SJCRH30 (cell line): ENCODE measurements at places on chromosomes 3 and 15. TPM values are rescaled to one million over a fixed set of nuclear protein-coding genes. Genes with fewer than 3 reads are reported as not detected.
A peak's percentile ranks its signal among the peaks of the same experiment; 100 is the strongest.

GRCh38 chr15:48693484-48693883 lies 48.0 kb upstream of the FBN1 start:
- H3K36me3 ChIP-seq: no peaks in the 10 kb centered on the region
- H3K4me3 ChIP-seq: no peak overlapping the region
- H3K4me1 ChIP-seq: no peaks in the 10 kb centered on the region
- H3K27ac ChIP-seq: no peak overlapping the region
- no peaks in the 10 kb centered on the region for H3K27me3 ChIP-seq
- DNase-seq: no peak

DNA sequence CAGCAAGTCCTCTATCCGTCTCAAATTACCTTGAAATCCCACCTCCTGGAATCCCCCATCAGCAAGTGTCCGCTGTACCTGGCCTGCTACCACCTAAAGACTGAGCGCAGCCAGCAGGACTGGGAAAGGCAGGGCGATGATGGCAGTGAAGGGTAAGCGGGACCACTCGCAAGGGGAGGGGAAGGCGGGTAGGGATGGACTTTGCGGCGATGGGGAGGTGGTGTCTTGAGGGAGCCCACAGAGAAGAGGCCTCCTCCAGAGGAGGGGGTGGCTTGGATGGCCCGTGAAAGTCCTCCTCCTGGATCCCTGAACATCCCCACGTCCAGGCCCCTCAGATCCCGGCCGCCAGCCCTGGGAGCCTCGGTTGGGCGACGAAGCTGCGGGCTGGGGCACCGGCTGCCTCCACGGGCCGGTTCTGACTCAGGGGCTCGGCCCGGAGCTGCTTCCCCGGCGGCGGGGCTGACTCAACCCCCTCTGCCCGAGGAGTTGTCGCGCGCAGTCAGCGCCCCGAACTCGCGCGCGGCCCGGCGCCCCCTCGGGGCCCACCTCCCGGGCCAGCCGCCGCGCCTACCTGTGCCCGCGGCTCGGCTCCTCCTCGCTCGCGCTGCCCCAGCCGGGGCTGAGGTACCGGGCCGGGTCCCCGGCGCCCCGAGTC lies 512 bp downstream of the LARP6 start:
- H3K4me1 ChIP-seq: peaks cover 13% of the 10 kb centered on the region
- peaks cover 12% of the 10 kb centered on the region; the same call in 1 of the 2 replicates for H3K36me3 ChIP-seq
- peak overlapping the region; percentile 96 for H3K4me3 ChIP-seq
- DNase-seq: peak; percentile 75
- H3K27me3 ChIP-seq: no peaks in the 10 kb centered on the region

DNA sequence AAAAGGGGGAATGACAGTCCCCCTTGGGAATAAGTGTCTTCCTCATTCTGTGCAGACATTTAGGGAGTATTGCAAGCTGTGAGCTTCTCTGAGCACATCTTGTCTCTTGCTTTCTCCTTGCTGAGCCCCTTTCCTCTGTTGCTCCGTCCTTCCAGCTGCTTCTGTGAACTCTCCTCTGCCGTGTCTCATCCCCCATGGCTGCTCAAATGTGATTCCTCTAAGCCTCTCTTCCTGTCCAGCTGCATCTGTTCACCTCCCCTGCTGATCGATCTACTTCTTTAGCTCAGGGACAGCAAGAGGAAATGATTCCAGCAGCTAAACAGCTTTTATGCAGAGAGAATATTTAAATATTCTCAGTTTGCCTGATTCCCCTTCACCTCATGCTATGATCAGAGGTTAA lies 328.0 kb upstream of the DNAJC19 start:
- no peak overlapping the region for H3K4me3 ChIP-seq
- no peaks in the 10 kb centered on the region for H3K27me3 ChIP-seq
- H3K4me1 ChIP-seq: no peaks in the 10 kb centered on the region
- H3K27ac ChIP-seq: no peak overlapping the region
- no peaks in the 10 kb centered on the region for H3K36me3 ChIP-seq

DNA sequence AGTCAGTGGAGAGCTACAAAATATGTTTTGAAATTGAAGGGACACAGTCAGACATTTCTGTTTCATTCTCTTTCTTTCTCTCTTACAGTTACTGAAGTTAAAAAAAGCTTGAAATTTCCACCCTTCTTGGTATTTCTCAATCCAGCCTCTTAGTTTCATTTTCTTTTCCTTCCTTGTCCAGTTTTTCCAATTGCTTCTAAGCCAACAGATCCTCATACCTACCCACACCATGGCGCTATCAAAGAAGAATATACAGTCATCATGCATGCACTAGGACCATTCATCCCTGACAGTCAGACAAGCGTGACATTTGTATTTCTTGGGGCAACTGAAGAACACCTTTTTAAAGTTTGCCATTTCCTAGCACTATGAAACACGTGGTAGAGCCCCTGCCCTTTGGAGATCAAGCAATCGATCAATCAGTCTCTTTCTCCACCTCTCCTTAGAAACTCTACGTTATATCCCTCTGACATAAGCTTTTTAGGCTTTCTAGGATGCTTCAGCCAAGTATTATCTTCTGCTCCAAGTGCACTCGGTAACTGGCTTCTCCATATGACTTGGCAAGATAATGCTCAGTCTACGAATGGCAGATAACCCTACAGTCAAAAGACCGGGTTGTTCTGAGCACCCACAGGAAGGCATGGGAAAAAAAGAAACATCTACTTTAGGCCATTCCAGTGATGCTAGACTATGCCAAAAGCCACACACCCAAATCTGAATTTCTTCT lies 65.4 kb downstream of the FBN1 start:
- H3K27ac ChIP-seq: no peak overlapping the region
- no peak overlapping the region for H3K4me3 ChIP-seq
- no peak for DNase-seq
- H3K4me1 ChIP-seq: peaks cover 20% of the 10 kb centered on the region

DNA sequence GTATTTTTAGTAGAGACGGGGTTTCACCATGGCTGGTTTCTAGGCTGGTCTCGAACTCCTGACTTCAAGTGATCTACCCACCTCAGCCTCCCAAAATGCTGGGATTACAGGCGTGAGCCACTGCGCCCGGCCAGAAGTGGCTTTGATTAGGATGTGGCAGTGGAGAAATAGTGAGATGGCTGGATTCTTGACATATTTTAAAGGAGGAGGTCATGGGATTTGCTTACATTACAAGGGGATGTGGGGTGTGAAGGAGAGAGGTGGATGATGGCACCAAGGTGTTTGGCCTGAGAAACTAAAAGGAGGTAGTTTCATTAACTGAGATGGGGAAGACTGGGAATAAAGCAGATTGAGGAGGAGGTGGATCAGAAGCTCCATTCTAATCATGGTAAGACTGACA lies 15.0 kb upstream of the LTF start:
- no peak overlapping the region for H3K27ac ChIP-seq
- peaks cover 2% of the 10 kb centered on the region for H3K4me1 ChIP-seq
- no peak overlapping the region for H3K4me3 ChIP-seq
- H3K36me3 ChIP-seq: no peaks in the 10 kb centered on the region

DNA sequence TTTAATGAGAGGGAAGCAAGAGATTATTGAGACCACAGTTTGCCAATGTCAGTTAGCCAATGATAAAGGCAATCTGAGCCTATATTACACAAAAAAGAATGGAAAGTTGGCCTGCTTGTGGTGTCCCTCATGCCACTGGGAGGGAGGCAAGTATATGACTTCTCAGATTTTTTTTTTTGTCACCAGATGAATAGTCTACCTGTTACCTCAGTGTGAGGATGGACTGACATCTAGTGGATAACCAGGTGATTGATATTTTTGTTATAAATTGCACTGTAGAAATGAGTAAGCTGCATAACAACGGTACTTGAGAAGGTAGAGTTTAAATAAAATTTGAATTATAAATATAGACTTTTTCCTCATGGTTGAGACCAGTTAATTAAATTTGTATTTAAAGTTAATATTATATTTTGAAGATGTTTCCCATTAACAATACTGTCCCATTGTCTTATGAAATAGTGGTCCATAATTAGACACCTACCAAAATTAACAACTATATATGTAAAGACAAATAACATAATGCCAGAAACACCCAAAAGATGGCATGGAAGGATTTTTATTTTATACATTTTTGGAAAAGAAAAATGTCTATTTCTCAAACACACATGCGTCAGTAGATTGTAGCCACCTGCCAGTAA lies 237.8 kb upstream of the GADL1 start:
- H3K27ac ChIP-seq: no peak overlapping the region
- H3K4me3 ChIP-seq: no peak overlapping the region
- no peaks in the 10 kb centered on the region for H3K27me3 ChIP-seq
- no peaks in the 10 kb centered on the region for H3K36me3 ChIP-seq

DNA sequence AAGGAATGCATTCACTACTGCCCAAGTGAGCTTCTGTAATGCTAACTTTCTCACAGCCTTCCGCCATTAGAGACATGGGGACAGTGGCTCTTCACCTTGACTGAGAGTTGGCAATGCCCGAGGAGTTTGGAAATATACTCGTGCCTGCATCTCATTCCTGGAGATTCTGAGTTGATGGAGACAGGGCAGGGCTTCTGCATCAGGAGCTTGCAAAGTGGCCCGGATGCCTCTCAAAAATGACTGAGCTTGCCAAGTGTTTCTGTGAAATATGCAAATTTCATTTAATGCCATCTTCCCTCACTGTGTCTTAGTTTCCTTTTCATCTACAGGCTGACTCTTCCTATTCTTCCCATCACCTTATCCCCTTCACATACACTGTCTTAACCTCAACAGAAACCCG lies 346.2 kb downstream of the GRM7 start:
- no peak overlapping the region for H3K27ac ChIP-seq
- no peaks in the 10 kb centered on the region for H3K27me3 ChIP-seq
- H3K4me1 ChIP-seq: no peaks in the 10 kb centered on the region
- no peak for DNase-seq
- H3K4me3 ChIP-seq: no peak overlapping the region
- H3K36me3 ChIP-seq: no peaks in the 10 kb centered on the region

- no peak overlapping the region for H3K4me3 ChIP-seq
- no peaks in the 10 kb centered on the region for H3K27me3 ChIP-seq
- H3K36me3 ChIP-seq: no peaks in the 10 kb centered on the region
- DNase-seq: no peak
- peaks cover 11% of the 10 kb centered on the region for H3K4me1 ChIP-seq
These were observed 146.5 kb downstream of the FILIP1L start for GRCh38 chr3:99967796-99968195.

DNA sequence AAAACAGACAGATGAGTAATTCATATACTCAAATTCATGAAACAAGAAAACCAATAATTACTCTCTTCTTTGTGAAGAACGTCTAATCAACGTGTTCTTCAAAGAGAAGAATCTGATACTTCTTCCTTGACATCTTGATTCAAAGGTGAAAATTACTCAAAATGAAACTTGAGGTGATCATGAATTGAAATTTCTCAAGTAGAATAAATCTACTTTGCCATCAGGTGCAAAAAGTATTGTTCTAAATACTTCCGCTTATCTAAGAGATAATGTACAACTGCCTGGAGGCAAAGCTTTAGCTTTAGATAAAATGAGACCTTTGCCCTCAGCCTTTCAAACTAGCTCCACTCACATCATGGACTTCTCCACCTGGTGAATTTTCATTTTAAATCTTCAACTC lies 13.9 kb upstream of the XXYLT1 start:
- DNase-seq: no peak
- no peaks in the 10 kb centered on the region; the same call in 1 of the 2 replicates for H3K36me3 ChIP-seq
- H3K27me3 ChIP-seq: no peaks in the 10 kb centered on the region
- H3K4me1 ChIP-seq: peaks cover 5% of the 10 kb centered on the region

The C3orf52 gene
- total RNA-seq: 13.7 and 15.5 TPM in 2 replicates
